T-helper 17 cell (primary cell): ENCODE measurements at places on chromosomes 3 and 15.

DNA sequence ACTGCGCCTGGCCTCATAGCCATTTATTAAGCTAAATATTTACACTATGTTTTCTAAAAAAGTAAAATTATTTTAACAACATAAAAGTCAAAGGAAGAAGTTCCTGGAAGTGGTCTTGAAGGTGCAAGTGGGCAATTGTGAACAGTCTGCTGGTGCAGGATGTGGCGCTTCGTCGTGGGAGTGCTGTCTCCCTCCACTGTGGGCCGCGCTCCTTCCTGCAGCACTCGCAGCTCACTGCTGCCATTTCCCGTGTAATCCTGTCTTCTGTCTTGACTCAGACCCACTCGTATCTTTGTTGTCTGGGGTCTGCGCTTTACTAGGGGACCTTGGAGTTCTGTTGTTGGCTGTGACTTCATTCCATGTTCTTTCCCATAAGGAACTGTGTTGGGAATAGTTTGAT, 56.3 kb downstream of the APBA2 start:
- DNase-seq, result no peak

- no peak for DNase-seq
These were observed 629.7 kb downstream of the NTRK3 start for GRCh38 chr15:87626860-87627259.

GRCh38 chr3:168862466-168862865, 766.7 kb upstream of the GOLIM4 start:
- DNase-seq, result no peak

DNA sequence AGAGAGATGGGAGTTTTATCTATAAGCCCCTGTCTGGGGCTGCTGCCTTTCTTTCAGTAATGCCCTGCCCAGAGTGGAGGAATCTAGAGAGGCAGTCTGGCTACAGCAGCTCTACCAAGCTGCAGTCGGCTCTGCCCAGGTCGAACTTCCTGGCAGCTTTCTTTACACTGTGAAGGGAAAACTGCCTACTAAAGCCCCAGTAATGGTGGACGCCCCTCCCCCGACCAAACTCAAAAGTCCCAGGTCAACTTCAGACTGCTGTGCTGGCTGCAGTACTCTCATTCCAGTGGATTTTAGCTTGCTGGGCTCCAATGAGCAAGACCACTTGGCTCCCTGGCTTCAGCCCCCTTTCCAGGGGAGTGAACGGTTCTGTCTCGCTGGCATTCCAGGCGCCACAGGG, 65.9 kb upstream of the RARB start:
- DNase-seq, result no peak

DNA sequence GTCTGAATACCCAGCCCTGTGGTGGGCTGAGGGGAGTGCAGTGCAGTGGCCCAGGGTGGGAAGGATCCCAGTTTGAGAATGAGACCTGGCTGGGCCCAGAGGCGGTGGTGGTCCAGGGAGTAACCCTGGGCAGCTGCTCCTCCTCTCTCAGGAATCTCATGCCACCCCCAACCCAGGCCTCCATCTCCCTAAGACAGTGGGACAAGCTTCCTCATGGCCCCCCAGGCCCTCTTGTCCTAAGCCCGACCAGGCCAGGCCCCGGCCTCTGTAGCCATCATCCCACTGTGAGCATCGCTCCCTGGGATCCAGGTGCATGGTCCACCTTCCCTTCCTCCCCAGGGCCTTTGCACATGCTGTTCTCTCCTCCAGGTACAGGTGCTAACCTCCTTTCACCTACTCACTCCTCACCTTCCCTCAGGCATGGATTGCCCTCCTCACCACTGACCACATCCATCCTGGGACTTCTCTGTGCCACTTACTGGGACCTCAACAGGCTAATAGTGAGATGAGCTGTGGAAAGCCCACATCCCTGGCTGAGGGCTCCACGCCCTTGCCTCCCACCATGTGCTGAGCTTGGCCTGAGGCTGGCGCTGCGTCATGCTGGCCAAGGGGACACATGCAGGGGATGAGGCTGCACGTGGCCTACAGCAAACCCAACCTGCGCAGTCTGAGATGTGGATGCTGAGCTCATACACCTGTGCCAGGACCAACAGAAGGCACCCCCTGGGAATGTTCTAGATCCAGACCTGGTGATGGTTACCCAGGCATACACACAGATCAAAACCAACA, 9.9 kb downstream of the CHDH start:
- DNase-seq, result no peak
